Thoracic aorta (tissue), 2 donors: ENCODE measurements at places on chromosomes 7 and 10.

- DNase-seq, result no peak
Observed at GRCh38 chr10:70763567-70763966, 21.6 kb downstream of the TBATA start.

DNA sequence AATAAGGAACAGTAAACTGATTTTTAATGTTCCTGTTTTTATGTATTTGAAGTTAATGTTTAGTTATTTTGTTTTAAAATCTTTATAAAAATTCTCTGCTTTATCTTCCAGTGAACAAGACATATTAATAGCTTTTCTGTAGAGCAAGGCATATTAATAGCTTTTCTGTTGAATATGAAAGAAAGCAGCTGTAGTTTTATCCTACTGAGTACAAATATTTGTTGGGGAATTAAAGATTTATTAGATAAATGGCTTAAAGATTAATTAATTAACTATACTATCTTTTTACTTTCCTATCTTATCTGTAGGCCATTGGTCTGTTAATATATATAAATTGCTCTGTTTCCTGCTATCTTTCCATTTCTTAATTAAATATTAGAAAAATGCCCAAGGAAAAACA lies 299.6 kb downstream of the ADK start:
- DNase-seq, result no peak

- DNase-seq, result no peak
Observed at GRCh38 chr10:58937423-58937822, 239.0 kb upstream of the PHYHIPL start.

GRCh38 chr7:45658716-45659495 lies 84.7 kb downstream of the ADCY1 start:
- no peak for DNase-seq

DNA sequence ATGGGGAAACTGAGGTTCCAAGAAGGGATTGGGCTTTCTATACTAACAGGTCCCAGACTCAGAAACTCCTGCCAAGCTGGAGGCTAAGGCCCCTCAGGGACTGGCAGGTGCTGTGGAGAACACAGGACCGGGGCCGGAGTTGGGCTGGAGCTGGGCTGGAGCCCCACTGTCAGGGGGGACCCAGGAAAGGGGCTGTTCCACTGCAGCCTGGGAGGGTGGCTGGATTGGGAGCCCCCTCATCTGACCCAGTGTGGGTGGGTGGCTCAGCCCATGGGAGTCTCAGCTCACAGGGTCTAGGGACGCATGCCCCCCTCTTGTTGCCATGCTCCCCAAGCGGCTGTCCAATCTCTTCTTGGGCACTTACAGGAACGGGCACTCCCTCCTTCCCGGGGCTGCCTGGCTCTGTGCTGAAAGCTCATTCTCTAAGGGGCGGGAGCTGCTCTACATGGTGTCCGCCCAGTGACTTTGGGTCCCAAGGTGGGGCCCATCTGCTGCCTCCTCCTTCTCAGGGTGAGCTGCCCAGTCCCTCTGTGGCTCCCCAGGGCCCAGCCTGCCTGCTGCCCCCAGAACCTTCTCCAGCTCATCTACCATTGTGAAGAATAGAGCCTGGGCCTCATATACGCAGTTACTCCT lies 126.5 kb downstream of the MYL10 start:
- no peak for DNase-seq

DNA sequence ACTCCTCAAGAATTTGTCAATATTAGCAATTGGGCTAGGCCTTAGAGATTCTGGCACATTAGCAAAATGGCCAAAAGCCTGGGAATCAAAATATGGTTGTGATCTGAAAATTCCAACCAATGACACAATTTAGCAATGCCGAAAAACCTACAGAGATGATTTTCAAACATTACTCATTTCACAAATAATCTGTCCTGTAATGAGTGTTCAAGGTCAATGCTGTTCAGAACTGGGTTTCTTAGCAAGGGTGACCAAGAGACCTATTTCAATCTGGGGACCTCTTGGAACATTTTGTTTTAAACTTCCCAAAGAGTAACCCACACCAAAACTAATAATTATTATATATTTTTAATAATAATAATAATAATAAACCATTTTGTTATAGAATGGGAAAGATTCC lies 24.1 kb downstream of the ELMO1 start:
- DNase-seq, result no peak

GRCh38 chr10:12419262-12419847 lies 70.0 kb downstream of the CAMK1D start:
- DNase-seq, result peak; percentile 19

DNA sequence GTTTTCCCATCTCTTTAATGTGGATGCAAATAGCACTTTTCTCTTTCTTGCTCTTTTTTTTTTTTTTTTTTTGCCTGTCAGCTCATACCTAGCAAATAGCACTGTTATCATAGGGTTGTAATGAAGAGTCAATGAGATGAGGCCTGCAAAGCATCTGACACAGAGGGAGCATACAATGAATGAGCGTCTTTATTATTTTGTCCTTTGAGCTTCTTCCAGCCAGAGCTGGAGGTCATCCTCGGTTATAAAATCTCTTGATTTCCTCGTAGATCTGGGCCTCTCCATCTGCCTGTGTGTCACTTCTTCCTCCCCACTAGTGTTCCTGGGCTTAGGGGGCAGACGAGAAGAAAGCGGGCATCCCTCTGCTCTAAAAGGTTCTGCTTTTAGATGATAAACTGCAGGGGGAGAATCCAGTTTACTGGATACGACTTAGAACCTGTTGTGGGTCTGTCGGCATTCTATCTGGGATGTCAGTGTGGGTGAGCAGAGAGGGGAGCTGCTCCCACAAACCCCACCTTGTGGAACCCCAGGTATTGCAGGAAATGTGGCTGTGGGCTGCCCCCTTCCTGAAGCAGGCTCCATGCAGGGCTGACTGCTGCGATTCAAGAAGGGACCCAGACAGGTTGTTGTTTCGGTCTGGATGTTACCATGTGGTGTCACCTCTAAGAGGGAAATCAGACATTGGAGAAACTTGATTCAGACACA lies 135.8 kb upstream of the GPR26 start:
- no peak for DNase-seq
